Inflammatory macrophage (primary cell): ENCODE measurements at places on chromosomes 11 and 22.
A peak's percentile ranks its signal among the peaks of the same experiment; 100 is the strongest.

GRCh38 chr11:14273895-14274294 is 85.1 kb downstream of the RRAS2 start:
- no peak for DNase-seq

GRCh38 chr11:14070896-14071295 is 108.4 kb downstream of the SPON1 start:
- DNase-seq, result no peak

GRCh38 chr11:68950270-68950669 is 30.5 kb downstream of the MRGPRD start:
- peak; percentile 44 for DNase-seq

DNA sequence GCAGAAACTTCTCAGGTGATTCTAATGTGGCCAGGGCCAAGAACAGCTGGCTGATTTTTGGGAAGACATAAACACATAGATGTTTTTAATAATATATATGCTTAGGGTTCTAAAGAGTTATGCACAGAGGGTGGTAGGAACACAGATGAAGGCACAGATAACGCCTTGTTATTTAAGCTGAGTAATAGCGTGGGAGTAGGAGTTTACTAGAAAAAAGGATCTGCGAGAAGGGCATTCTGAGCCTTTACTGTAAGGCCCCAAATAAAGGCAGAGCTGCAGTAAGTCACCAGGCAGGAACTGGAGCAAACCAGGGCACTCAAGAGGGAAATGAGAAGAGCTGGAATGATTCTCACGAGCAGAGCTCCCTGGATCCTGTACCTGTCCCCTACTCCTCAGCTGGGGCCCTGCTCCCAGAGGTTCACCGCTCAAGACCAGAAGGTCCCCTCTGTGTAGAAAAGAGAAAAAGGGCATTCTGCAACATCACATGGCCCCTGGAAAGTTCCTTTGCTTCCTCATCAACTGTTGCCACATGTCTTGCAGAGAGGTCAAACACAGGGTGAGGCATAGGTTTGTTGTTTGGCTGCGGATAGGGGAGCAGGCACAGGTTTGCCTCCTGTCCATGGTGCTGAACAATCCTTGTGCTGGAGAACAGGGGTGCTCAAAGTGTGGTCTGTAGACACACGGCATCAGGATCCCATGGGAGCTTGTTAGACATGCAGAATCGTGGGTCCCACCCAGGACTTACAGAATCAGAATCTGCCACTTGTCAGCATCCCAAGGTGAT is 125.7 kb downstream of the TENM4 start:
- no peak for DNase-seq

DNA sequence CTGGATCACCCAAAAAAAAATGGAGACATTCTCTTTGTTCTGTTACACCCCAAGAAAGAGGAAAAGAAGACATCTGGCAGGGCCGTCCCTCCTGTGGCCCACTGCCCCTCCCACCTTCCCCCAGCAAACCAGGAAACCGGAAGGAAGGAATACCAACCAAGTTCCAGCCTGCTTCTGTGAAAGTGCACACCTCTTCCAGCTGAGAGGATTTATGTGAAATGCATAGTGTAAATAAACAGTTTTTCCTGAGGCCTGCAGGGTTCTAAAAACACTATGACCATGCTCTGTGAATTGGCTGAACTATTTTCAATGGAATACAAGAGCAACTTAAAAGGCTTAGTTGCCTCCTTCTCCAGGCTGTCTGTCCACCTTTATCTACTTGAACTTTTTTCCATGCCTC is 50.0 kb upstream of the CHST1 start:
- DNase-seq, result no peak

DNA sequence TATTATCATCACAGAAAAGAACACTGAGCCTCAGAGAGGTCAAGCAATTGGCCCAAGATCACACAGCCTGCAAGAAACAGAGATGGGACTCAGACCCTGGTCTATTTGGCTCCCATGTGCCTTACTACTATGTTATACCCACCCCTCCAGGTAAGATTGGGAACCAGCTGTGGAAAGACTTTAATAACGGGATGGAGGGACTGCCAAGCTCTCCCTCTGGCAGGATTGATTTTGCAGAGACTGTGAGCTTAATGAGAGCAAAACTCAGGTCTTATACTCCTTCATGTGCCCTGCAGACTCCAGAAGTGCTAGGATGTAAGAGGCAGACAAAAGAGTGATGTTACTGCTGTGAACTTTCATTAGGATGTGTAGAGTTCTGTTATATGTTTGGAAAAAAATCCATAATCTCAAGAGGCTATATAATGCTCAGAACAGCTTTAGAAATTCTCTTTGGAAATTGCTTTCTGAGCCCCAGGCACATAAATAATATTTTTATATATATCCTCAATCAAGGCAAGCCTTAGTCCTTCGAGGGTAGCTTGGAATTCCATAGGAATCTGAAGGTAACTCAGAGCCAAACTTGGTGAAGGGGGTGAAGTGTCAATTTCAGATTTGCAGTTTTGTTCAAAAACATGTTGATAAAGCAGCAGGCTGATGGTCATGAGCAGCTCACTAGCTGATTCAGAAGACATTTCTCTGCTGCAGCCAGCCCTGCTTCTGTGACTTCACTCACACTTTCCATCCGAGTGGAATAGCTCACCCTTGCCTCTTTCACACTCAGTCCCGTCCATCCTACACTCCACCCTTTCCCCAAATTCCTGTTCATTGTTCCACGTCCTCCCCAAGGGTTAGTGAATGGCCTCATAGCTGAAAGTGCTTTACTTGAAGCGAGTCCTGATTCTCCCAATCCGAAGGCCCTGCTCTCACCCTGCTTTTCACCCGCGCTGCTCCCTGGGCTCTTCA is 188.8 kb downstream of the SNX19 start:
- no peak for DNase-seq

GRCh38 chr11:127182586-127183203 is 182.1 kb upstream of the KIRREL3 start:
- DNase-seq, result no peak

GRCh38 chr11:35173616-35174566 is 34.9 kb downstream of the CD44 start:
- DNase-seq, result peak; percentile 55

DNA sequence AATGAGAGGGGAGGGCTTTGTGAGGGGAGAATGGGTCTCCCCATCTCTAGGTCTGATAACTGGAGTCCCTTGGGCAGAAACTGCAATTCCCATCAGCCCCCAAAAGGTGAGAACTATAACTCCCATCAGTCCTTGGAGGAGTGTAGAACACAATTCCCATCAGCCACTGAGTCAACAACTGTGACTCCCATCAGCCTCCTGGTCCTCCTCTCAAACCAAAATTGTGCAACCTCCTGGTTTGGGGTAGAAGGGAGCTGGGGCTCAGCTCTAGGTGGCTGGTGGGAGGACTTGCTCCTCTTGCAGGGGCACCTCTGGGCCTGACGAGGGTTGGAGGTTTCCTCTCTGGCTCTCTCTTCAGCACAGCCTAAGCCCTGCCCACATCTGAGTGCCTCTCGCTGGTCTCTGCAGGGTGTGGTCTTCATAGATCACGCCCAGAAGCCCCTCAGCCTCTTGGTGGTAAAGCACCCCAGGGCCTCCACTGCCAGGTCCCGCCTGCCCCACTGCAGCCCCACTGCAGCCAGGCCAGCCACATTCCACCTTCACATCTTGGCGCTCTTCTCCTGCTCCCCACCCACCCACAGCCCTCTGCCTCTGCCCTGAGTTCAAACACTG is 18.5 kb downstream of the SLC22A12 start:
- no peak for DNase-seq

DNA sequence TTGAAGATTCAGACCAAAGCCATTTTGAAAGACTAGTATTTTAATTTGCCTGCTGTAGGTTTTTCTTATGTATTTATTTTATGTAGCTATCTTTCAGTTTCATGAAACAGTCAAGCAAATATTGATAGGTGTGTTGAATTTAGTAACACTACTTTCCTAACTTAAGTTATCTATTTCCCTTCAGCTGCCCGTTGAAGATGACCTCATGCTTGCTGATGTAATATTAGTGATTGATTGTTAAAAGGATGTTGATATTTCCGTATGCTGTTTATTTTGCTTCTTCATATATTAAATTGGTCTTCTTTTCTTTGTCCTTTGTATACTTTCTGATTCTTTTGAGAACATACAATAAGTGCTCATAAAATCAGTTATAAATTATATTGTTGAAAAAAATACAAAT is 86.8 kb upstream of the CHORDC1 start:
- DNase-seq, result no peak

DNA sequence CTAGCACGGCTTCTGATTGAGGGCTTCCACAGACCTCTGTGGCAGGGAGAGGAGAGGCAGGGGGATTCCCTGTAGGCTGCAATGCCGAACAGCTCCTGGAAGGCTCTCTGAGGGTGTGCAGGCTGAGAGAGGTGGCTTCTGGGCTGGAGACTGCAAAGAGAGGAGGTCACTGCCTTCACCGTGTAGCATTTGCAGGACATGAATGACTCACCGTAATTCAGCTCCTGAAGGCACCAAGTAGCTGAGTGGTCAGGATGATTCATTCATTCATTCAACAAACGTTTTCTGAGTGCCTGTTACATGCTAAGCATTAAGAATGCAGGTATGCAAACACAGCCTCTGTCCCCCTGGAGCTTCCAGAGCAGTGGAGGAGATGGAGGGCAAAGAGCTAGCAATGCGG is 18.0 kb upstream of the EIF3D start:
- no peak for DNase-seq
